ENCODE measurements at places on chromosomes 1 and 21.
A peak's percentile ranks its signal among the peaks of the same experiment; 100 is the strongest.

GRCh38 chr1:171762143-171762563 lies 19.3 kb upstream of the METTL13 start:
- DNase-seq = no peak

DNA sequence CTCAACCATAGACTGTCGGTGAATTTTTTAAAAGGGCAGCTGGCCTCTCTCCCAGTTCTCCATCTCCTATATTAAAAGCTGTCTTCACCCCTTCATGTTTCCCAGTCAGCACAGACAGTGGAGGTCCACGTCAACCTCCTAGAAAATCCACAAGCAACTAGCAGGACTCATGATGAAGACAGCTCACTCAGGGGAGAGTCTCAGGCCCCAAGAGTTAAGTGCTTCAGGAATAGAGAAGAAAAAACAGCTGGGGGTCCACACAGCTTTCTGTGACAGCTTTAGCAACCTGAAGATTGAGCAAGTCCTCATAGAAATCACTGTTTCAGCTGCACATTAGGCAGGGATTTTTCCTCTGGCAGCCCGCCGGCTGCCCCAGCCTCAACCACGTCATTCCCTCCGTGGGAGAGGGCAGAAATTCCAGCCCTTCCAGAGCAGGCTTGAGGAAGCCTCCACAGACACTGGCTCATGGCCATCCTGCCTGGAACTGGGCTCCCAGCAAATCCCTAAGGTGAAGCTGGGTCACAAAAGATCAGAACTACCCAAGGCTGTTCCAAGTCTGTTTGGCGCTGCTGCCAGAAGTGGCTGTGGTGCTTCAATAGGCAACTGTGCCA lies 15.2 kb downstream of the GPR161 start:
- DNase-seq = no peak

- DNase-seq = no peak
Observed at GRCh38 chr1:179441501-179441900, 75.7 kb downstream of the AXDND1 start.

GRCh38 chr1:164250365-164250764 lies 308.6 kb upstream of the PBX1 start:
- DNase-seq = no peak

DNA sequence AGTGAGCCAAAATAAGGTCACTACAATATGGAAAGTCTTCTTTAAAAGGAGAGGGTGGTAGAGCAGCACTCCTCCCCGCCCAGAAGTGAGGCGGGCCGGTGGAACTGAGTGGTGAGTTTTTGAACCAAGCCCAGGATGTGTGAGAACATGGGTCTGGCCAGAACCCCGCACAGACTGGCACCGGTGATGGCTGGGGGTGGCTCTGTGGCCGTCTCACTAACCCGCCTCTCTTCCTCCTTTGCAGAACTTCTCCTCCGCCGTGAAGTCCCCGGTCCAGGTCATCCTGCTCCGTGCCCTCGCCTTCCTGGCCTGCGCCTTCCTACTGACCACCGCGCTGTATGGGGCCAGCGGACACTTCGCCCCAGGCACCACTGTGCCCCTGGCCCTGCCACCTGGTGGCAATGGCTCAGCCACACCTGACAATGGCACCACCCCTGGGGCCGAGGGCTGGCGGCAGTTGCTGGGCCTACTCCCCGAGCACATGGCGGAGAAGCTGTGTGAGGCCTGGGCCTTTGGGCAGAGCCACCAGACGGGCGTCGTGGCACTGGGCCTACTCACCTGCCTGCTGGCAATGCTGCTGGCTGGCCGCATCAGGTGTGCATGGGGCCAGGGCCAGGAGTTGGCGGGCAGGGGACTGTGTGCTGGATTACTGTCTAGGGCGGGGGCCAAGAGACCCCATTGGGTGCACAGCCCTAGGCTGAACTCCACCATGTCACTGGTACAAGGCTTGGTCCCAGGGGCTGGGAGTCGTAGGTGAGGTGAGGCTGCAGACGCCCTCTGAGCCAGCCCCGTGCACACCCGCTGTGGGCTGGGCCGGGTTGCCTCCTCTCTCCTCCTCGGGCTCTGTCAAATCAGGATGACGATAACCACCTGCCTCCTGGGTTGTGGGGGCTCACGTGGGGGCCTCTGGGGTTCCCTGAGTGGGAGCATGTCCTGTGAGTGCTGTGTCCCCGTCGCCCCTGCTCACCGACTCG lies 12.4 kb downstream of the TMEM201 start:
- no peak for DNase-seq

GRCh38 chr1:47824297-47824696 lies 172.9 kb downstream of the TRABD2B start:
- DNase-seq = no peak

DNA sequence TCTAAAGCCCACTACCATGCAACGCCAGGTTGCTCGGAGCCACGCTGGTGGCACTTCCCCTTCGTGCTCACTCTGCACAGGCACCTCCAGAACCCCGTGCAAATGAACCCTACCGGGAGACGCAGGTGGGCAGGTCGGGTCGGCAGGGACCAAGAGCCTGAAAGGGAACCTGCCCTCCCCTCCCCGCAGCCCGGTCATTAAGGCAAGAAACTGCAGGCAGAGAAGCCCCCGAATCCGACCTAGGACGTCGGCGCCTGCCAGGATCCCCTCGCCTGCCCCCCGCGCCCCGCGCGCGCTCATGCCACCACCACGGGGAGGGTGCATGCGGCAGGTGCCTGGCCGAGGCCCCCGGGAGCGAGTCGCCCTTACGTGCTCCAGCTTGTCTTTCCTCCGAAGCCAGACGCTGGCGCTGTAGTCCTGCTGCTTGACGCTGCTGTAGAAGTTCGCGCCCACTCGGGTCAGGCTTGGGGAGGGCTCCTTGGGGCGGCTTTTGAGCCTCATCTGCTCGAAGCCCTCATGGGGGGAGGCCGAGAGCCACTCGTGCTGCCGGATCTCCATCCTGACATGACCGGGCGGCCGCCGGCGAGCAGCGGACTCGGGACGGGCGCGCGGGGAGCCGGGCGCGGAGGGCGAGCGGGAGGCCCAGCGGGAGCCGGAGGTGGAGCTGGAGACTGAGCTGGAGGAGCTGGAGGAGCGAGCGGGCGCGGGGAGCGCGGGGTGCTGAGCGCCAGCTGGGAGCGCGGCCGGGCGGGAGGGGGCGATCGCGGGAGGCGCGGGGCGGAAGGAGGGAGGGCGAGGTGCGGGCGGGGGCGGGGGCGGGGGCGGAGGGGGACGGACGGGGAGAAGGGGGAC lies 552 bp downstream of the PLD5 start:
- peak; percentile 62 for DNase-seq

DNA sequence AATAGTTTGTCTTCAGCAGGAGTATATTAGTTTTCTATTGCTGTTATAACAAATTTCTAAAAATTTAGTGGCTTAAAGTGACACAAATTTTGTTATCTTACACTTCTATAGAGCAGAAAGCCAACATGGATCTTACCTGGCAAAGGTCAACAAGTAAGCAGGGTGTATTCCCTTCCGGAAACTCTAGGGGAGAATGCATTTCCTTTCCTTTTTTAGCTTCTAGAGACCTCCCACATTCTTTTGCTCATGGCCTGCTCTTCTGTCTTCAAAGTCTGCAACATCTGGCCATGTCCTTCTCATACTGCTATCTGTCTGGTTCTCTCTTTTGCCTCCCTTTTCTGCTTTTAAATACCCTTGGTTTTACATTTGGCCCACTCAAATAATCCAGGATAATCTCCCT lies 242.6 kb downstream of the ZNF648 start:
- no peak for DNase-seq

DNA sequence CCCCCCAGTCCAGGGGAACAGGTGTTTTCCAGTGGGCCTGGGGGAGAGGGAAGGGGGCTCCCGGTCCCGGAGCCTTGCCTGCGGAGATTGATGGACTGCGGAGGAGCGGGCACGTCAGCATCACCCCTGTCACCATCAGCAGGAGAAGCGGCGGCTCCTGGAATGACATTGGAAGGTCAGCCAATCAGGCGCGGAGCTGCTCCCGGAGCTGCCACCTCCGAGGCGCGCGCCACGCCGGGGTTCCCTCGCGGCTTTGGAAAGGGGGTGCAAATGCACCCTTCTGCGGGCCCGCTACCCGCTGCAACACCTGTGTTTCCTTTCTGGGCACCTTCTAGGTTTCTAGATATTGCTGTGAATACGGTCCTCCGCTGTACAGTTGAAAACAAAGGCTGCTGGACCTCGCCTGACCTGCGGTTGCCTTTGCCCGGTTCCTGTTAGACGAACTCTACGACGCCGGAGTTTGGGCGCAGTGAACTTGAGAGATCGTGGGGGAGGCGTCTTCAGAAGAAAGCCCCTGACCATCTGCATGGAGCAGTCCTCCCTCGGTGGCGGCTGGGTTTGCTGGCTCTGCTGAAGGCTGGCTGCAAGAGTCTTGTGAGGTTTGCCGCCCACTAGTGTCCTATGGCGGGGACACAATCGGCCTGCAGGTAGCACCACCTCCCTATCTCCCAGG lies 5.3 kb downstream of the DSCAM start:
- peak; percentile 88 for DNase-seq

DNA sequence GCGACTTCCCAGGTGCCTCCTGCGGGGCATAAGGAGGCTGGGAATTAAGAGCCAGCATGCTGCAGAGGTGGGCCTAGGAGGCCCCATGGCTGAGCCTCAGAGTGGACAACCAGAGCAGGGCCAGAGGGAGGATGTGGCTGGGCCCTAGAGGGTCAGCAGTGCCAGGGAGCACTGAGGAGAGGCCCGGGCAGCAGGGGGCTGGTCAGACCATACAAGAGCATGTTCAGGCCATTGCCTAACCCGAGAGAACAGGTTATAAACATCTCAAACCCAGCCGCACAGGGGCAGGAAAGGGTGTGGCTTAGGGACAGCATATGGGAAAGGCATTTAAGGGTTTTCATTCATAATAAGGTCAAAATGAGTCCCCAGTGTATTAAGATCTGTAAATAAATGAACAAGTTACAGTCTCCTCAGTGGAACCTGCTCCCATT lies 51.1 kb downstream of the IER5 start:
- peak; percentile 13 for DNase-seq

- no peak for DNase-seq
Observed at GRCh38 chr1:228751360-228752098, 16.2 kb downstream of the RHOU start.

GRCh38 chr1:7860130-7860529 lies 7.3 kb upstream of the UTS2 start:
- no peak for DNase-seq

GRCh38 chr1:81505831-81506230 lies 294.9 kb upstream of the ADGRL2 start:
- DNase-seq = no peak

DNA sequence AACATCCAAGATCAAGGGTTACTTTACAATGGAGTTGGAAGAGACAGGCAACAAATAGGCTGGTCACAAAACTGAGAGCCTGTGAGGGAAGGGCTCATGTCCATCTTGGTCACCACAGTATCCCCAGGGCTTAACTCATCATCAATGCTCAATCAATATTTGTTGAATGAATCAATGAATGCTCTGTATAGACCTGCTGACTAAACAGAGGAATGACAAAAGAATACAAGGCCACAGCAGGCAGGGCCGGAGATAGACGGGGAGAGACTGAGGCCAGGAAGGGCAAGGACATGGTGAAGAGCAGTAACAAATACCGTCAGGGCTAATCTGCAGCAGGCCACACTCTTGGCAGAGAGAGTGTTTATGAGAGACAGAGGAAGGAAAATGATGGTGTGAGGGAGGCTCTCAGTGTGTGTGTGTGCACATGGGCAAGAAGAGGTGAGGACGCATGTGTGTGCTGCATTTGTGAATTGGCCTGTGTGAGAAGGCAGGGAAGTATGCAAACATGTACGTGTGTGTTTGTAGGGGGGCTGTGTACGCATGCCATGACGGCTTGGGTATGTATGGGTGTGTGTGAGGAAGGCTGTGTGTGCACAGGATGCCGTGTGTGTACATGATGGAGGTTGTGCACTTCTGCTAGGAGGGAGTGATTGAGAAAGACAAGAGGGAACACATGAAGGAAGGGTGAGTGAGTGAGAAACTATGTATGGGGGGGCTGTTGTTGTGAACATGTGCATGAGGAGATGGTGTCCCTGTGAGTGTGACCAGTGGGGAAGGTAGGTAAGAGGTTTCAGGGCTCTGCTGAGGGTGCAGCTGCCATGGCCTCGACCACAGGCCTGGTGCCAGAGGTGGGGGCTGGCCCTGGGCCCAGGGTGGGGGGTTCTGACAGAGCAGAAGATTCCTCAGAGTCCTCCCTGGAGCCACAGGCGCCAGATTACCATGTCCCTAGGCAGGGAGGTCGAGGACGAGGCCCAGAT lies 15.4 kb downstream of the AHDC1 start:
- no peak for DNase-seq

DNA sequence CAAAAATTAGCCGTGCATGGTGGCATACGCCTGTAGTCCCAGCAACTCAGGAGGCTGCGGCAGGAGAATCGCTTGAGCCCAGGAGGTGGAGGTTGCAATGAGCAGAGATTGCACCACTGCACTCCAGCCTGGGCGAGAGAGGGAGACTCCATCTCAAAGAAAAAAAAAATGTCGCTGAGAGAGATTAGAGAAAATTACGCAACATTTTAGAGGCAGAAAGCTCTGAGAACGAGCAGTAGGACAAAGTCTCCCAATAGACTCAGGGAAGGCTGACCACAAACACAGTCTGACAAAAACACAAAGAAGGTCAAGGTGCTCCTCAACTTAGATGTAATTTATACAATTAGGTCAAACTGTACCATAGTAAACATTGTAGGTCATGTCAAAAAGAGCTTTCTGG lies 367.6 kb upstream of the ZRANB2 start:
- no peak for DNase-seq

DNA sequence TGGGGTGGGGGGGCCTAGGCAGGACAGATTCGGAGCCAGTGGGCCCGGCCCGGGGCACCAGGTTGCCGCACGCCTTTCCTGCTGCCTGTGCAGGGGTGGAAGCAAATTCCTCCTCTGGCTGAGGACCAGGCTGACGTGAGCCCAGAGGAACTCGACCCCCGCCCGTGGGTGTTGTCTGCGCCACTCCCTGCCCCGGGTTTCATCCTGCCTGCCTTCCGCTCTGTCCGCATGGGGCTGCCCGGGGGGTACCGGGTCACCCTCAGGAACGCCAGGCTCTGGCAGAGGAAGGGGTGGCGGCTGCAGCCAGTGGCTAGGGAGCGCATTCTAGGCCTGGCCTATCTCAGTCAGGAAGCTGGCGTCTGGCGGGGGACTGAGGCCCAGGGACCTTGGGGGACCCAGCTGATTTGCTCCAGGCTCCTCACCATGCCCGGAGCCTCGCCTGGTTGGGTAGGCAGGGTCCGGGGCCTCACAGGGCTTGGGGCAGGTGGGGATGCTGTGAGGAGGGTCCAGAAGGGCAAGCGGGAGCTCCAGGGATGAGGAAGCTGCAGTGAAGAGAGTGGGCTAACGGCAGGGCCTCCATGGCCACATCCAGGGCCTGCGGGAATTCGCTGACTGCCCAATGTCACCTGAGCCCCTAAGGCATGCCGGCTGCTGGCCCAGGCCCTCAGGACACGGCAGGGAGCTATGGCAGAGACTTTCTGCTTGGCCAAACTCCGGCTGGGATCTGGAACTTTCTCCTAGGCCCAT lies 2.4 kb upstream of the IBA57 start:
- no peak for DNase-seq

Data from NCI-H524 (cell line).